Bone marrow (tissue), 2 donors: ENCODE measurements at places on chromosomes 16 and 17.

DNA sequence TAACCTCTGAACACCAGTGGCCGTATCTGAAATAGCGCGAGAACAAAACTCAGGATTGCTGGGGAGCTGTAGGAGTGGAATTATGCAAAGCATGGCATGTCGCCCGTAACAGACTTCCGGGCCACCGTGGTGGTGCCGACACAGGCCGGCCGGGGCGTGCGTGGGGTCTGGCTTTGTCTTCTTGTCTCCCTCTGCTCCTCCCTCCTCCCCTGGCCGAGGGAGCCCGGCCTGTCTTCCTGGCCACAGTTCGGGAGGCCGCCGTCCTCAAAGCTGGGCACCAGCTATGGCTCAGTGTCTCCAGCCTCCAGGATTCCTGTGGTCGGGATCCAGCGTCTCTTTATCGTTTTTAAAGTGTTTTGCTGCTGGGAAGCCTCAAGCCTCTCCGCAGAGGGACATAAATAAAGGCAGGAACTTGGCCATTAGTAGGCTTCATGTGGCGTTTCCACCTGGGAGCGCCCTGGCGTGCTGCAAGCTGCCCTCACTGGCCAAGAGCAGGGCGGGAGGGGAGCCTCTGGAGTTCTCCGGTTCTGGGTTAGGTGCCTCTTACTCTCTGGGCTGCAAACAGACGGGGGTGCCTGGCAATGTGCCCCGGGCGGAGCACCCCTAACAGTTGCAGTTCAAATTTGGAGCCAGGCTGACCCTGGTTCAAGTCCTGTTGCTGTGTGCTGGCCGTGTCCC is 22.0 kb upstream of the NPTX1 start:
- no peak for DNase-seq

DNA sequence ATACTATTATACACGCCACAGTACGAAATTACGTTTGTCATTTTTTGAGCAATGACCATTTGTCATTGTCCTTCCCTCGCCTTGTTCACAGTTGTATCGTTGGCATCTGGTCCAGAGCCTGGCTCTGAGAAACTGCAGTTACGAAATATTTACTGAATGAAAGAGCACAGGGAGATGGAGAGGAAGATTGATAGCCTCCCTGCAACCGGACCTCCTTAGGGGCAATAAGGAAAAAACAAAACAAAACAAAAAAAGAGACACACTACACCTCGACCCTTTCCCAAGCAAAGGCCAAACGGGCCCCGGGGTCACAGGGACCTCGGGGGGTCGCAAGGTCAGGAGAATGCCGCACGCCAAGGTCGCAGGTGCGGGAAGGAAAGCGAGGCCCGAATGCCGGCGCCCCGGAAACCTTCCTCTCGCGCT is 857 bp downstream of the GOT2 start:
- no peak for DNase-seq

GRCh38 chr16:28935346-28935745 is 3.6 kb downstream of the CD19 start:
- no peak for DNase-seq

DNA sequence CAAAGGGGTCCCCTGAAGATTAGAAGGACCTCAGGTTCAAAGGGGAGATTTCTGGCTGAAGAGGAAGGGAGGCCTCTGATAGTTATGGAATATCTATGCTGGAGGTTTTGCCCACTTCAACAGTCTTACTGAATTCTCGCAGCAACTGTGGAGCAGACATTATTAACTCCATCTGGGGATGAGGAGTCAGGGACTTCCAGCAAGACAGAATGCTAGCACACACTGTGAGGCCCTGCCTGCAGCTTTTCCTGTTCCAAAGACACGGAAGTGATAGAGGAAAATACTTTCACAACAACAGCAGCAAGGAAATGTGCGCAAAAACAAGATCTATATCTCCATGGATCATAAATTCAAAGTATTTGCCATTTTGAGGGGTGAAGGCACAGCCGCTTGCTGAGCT is 72.8 kb downstream of the RPH3AL start:
- no peak for DNase-seq
